ENCODE measurements at places on chromosomes 12 and 14.
A peak's percentile ranks its signal among the peaks of the same experiment; 100 is the strongest.

DNA sequence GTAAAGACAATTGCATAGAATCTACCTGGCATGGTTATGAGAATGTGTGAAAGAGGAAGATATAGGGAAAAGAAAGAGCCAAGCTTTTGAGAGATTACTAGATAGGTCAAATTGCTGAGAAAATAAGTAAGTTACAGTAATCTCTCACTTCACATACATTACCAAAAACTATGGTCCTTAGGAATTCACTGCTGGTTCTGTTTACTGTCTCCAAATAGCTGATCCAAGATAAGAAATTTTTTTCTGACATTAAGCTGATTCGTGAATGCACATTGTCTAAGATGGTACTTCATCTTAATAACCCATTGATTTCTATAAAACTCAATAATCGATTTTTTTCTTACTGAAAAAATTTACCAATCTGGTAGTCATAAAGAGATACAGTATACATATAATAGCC lies 17.4 kb downstream of the SIX1 start:
- no peak for DNase-seq

DNA sequence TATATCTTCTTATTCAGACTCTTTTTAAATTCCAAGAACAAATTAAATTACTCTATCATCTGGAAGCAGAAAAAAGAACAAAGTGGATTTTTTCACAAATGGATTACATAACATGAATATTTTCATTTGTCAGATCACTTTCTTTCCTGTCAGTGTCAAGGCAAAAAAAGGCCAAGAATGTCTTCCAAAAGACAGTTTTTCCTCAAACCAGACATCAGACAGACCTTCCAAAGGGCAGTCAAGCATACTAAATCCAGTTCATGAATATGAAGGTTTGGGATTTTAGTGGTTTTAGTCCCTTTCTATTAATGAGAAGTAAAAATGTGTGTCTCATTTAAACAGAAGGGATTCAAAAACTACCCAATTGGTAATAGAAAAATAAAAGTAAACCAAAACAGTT lies 336.0 kb downstream of the CEP128 start:
- no peak for DNase-seq

DNA sequence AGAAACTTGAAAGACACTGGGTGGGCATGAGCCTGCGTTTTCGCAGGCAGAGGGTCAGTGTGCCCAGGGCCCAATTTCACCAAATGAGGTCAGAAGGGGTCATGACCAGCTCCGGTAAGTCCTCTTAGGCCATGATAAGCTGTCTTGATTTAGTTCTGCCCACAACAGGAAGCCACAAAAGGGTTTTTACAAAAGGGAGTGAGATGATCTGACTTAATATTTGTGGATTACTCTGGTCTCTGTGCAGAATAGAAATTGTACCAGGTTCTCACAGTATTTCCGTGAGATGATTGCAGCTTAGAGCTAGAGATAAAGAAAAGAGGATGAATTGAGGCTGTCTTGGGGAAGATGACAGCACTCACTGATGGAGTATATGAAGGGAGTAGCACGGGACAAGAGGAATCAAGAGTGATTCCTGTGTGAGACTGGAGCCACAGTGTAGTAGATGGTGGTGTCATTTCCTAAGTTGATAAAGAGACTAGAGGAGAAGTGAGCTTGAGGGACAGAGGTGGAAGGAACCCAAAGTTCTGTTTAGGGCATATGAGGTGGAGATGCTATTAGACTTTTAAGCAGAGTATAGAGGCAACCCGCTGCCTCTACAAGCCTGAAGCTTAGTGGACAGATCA lies 288.3 kb upstream of the AMIGO2 start:
- peak; percentile 46 for DNase-seq

DNA sequence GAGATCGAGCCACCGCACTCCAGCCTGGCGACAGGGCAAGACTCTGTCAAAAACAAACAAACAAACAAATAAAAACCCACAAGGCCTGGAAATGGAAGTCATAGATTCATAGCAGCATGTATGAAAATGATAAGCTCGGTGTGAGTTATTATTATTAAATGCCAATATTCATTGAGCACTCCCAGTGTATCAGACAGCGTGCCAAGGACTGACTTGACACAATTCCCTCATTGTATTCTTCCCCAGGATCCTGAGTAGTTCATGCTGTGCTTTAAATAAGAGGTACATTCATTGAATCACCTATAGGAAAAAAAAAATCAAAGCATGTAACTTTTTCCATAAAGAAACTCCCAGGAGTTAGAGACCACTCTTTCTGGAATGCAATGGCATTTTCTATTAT lies 12.6 kb upstream of the RFLNA start:
- DNase-seq: no peak
